ENCODE measurements at places on chromosomes 4 and X.
A peak's percentile ranks its signal among the peaks of the same experiment; 100 is the strongest.

- DNase-seq: peak; percentile 77
Observed at GRCh38 chrX:73855546-73855945, 292.5 kb downstream of the CHIC1 start.

GRCh38 chrX:18799911-18800310 is 92.5 kb downstream of the PPEF1 start:
- no peak for DNase-seq

DNA sequence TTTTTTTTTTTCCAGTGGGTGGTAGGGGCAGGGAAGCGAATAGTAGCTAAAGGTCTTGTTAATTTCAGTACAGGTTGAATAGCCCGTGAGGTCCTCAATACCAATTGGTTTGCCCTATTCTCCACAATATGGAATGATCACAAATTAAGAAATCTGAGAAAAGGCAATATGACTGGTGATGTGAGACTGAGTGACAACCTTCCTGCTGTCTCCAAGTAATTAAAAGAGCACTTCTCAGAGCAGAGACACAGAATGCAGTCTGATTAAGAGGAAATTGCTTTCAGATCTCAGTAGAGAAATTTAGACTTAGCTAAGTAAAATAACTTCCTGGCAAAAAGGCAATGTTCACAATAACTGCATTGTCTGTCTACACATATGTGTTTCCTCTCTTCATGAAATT is 23.0 kb downstream of the GPR174 start:
- DNase-seq: no peak

- peak; percentile 68 for DNase-seq
Observed at GRCh38 chr4:174365018-174365587, 81.4 kb downstream of the CEP44 start.

GRCh38 chrX:107845625-107846024 is 20.0 kb downstream of the MID2 start:
- DNase-seq: peak; percentile 25

DNA sequence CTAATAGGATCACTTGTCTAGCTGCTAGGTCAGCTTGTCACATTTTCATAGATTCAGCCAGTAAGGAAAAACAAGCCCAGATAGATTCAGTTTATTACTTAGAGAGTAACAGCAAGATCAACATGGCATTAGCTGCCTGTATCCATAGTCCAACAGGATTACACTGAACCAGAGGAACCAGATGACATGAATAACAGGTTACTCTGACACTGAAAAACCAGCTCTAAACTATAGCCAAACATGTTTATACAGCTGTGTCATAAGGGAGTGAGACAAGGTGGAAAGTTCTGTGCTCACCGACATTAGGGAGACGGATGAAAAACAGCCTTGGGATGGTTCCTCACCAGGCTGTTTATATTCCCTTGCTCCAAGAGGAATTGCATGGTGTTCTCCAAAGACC is 102.9 kb upstream of the EOLA2 start:
- no peak for DNase-seq

DNA sequence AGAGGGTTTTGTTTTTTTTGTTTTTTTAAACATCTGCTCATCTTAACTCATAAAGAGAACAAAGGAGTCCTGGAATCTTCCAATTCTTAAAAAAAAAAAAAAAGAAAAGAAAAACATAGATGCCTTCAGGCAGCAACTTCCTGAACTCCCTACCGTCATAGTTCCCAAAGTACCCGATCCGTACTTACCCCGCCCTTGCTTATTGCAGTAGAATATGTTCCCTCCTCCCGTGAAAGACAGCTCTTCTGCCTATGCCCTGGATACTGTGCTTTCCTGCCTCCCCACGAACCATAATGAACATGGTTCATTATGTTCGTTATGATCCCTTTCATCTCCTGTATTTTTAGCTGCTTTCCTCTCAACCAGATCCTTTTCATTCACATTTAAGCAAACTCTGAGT is 40.3 kb downstream of the KLHL5 start:
- DNase-seq: no peak

DNA sequence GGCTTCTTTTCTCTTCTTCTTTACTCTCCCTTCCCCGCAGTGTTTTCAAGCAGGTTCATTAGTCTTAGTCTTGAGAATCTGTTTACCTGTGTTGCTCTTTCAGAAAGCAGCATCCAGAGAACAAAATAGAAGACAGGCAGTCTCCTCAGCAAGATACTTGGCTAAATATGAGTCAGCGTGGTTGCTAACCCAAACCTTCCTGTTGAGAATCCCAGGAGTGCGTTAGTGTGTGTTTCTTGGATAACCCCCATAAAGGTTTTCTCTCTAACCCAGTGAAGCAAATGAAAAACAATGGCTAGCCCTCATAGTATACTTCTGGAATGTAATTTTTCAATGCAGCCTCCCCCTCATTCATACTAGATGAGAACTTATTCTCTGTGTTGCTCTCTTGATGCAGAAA is 41.1 kb downstream of the BMPR1B start:
- no peak for DNase-seq

DNA sequence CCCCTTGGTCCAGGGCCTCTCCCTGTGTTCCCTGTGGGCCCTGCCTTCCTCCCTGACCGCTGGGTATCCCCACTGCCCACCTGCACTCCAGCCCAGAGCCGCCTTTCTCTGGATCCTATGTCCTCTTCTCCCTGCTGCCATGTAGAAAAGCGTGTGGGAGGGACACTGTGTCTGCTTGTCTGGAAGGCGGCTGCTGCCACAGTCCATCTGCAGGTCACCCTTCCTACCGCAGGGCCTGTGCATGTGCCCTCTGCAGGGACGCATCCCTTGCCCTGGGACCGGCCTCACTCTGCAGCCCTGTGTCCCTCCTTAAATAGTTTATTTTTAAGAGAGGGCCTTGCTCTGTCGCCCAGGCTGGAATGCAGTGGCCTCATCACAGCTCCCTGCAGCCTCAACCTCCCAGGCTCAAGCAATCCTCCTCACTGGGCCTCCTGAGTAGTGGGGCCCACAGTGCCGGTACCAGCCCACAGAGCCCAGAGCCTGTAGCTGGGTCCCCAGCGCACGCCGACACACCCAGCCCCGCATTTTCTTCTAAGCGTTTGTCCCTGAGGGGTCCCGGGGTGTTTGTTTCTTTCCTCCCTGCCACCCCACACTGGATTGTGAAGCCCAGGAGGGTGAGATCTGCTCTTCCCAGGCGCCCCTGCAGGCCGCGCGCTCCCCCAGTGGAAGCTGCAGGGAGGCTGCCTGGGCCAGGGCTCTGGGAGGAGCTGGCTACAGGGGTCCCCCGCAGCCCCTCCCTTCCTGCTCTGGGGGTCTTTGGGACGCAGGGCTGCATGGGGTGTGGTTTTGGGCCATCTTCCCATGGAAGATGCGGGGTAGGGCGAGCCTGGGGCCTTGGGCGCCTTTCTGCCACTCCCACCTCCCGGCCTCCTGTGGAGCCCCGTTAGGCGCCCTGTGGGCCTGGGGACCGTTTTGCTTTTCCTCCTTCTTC is 12.8 kb upstream of the NAT8L start:
- DNase-seq: no peak

DNA sequence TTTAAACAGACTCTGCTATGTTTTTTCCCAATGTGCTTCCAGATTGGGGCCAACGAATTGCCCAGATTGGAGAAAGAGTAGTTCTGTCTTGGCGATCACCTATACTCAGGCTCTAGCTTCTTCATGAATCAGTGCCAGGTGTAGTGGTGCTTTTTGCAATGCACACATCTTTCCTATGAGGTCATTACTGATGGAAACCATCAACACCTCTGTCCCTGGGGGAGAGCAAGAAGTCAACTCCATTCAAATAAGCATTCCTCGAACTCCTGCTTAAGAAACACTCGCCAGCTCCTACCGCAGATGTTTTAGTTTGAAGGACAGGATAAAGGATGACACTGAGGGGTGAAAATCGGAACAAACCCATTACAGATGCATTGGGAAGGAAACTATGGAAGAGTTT is 156.5 kb upstream of the DKK2 start:
- DNase-seq: no peak

- DNase-seq: peak; percentile 70
Observed at GRCh38 chr4:181971973-181972372, 271.2 kb upstream of the TENM3 start.

DNA sequence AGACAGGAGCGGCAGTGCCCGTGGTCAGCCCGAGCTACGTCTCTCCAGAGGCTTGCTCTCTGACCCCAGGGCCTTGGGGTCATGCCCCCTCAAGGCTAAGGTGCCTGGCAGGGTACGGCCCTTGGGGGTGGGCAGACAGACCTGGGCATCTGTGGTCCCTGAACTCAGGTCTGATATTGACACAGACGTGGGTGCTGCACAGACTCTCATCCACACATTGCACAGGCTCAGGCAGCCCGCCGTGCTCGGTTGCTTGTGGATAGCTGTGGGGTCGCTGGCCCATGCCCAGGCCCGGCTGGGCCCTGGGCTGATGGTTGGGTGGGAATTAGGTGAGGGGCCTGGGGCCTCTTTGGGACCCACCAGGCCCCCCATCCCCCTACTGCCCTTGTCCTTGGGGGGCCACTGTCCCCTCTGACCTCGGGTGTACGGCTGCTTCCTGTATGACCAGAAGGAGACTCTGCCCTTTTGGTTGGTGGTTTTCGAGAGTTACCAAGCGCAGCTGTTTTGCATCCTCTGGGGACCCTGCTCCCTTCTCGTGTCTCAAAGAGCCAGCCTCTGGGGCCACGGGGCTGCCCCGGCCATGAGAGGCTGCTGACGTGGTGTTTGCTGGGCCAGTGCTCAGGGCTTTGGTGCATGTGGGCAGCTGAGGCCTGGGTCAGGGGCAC is 10.1 kb downstream of the FGFRL1 start:
- DNase-seq: no peak

DNA sequence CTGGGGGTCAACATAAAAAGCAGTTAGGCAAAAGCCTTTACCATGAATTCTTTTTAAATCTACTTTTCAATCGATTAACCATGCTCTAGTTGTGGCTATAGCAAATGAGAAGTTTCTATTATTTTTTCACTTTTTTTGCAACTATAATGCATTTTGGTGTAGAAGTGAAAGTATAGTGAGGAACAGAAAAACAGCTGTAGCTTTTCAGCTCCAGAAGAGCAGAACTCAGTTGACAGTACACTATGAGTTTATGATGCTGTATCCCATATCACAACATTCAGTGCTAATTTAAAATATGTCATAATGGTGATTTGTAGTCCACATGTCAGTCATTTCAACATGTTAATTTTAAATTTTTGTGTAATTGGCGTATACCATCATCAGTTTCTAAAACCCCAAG is 8.7 kb upstream of the MUC7 start:
- no peak for DNase-seq

DNA sequence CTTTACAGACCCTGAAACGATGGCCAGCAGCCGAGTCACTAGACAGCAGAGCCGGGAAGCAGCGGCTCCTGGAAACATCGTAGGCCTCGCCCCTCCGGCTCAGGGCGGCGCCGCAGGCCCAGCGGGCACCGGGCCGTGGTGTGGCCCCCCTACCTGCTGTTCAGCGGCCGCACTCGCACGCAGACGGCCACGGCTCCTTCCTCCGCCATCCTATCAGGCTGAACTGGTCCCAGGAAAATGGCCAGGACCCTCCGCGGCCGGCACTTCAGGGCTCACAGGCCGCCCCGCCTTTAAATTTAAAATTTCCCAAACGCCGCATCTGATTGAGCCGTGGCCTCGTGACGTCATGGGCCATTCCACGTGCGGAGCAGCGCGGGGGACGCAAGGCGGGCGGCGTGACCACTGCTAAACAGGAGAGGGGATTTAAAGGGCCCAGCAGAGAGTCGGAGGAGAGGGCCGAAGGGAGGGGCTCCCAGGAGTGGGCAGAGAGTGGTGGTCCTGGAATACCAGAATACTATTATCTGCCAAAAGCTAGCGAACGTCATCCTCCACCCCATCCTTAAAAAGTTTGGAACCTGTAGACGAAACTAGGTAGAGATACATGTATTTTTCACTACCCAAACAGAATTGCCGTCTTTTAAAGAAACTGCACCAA is at the start of gene CENPE:
Gene CENPE, minus strand, starts transcription at position 233 of the 655 bp plus-strand sequence. Its CDS starts 24 bp downstream, at position 209.
- DNase-seq: peak; percentile 93

- DNase-seq: peak; percentile 65
Observed at GRCh38 chr4:87068583-87069021, 133.8 kb downstream of the AFF1 start.

DNA sequence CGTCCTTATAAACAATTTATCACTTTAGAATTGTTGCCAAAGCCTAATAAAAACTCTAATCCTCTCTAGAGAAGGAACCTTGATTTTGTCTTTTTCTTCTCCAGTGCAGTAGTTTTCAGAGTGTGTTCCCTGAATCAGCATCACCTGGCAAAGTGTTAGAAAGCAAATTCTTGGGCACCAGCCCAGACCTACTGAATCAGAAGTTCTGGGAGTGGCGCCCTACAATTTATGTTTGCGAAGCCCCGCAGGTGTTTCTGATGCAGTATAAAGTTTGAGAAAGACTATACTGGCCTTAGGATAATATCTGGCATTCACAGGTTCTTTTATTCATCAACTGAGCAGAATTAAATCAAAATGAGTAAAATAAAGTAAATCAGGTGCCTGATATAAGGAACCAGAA is 645.8 kb upstream of the ATOH1 start:
- no peak for DNase-seq

DNA sequence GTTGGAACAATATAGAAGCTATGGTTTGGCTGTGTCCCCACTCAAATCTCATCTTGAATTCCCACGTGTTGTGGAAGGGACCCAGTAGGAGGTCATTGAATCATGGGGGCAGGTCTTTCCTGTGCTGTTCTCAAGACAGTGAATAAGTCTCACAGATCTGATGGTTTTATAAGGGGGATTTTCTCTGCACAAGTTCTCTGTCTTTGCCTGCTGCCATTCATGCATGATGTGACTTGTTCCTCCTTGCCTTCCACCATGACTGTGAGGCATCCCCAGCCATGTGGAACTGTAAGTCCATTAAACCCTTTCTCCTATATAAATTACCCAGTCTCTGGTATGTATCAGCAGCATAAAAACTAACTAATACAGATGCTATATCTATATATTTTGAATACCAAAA is 135.2 kb upstream of the EDNRA start:
- no peak for DNase-seq
